A673 (cell line): ENCODE measurements at places on chromosomes 5 and 9. TPM values are rescaled to one million over a fixed set of nuclear protein-coding genes. Genes with fewer than 3 reads are reported as not detected.

DNA sequence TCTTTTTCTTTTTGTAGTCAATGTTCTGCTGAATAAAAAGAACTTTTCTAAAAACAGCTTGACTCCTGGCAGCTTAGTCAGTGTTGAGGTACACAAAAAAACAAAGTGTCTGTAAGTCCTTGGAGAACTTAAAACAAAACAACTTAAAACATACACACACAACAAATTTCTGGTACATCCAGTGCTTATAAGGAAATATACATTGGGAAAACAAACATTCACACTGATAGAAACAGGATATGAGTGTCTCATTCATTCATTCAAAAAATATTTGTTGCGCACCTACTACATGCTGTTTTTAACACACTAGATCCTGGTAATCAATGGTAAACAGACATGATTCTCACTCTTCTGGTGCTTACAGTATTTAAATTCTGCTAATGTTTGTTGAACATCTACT is 27.4 kb upstream of the MEGF9 start:
- DNase-seq = no peak

DNA sequence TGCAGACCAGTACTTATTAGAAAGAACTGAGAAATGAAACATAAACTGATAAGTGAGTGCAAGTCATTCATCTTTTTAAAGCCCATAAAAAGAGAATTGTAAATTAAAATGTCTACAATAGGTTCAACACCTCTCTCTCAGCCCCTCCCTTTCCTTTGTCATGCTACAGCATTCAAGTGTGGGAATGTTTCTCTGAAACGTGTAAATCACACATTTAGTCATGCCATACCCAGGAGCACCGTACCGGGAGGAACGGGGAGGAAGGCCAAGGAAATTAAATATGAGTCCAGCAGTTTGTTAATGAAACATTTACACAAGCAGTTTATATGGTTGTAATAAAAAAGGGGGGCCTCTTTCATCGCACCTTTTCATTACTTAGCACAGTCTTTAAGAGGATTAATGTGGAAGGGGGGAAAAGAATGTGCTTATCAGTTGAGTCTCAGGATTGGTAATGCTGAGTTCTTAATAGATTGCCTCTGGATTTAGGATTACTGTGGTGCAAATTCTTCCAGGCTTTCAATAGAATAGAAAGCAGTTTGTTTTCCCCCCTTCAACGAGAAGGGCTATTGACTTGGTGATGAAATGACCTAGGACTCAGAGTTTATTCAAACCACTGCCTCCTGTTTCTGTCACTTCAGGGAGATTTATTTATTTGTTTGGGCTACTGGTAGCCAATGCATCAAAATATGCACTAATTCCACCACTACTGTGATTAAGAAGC is 176.0 kb upstream of the ZNF608 start:
- no peak for DNase-seq

DNA sequence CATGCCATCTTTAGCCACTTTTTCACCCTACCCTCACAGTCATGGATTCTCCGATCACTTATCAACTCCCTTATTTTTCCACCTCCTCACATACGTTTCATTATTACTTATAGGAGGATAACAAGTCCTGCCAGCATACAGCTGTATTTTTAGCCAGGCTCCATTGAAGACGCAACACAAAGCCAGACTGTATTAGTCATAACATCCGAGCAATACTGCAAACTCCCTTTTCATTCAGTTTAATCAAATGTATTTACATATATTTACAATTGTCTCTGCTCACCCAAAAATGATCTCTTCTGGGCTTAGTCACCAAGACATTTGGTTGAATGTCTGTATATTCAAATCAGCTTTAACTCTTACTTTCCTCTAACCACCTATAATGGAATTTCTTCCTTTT is 126.4 kb upstream of the PRLR start:
- DNase-seq = no peak

GRCh38 chr9:31697956-31698355 is 686.5 kb upstream of the ACO1 start:
- no peak for DNase-seq

DNA sequence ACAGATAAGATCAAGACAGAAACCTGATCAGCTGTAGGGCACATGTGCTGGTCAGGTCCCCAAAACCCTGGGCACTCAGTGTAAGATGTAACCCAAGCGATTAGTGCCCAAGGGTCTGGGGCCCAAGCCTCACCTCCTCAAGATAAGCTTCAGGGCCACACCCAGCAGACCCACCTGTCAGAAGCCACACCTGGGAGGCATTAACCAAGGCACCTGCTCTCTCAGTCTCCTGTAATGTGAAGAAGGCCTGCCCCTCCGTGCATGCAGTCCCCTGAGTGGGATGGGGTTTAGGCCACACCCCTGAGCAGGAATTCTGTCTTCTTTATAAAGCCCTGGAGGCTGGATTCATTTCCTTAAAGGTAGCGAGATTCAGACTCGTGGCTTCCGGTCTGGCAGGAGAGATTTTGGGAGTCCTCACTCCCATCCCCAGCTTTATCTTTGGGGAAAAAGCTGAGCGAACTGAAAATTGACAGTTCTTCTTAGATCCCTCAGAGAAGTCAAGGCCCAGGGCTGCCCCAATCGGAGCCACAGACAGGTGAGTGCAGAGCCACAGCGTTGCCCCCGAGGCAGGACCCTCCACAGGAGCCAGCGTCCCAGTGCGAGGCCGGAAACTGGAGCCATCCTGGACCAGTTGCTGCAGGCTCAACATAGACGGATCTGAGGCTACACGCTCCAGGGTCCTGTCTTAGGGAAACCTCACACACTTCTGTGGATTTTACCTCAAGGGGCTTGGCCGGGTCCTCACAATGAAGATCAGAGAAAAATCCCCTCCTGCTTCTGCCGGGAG is 357.6 kb upstream of the IRX4 start:
- no peak for DNase-seq

DNA sequence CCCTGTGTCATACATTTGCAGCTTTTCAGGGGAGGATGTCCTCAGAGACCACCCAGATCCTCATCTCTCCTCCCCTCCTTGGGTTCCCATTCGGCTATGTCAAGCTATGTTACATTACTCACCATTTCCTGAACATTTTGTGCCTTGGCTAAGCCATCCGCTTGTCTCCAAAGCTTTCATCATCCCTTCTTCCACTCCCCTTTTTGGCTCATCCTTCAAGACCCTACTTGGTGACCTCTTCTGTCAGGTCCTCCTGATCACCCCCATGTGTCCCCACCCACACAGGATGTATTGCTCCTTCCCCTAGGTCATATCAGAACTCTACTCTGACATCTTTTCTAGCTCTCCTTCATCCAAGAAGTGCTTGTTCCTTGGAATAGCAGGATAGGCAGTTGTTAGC is 81.8 kb downstream of the BOD1 start:
- DNase-seq = no peak

The STING1 gene
- total RNA-seq = 29.4 and 30.7 TPM in 2 replicates

The PDE6A gene
- total RNA-seq = 0.39 and 0.49 TPM in 2 replicates

The ITGA1 gene
- 7.8 and 8.1 TPM in 2 replicates for total RNA-seq

The CDKN2B-AS1 gene
- total RNA-seq = not detected in 2 replicates
